Cerebellum (tissue), 4 donors: ENCODE measurements at places on chromosomes 11 and 22. TPM values are rescaled to one million over a fixed set of nuclear protein-coding genes. Genes with fewer than 3 reads are reported as not detected.

DNA sequence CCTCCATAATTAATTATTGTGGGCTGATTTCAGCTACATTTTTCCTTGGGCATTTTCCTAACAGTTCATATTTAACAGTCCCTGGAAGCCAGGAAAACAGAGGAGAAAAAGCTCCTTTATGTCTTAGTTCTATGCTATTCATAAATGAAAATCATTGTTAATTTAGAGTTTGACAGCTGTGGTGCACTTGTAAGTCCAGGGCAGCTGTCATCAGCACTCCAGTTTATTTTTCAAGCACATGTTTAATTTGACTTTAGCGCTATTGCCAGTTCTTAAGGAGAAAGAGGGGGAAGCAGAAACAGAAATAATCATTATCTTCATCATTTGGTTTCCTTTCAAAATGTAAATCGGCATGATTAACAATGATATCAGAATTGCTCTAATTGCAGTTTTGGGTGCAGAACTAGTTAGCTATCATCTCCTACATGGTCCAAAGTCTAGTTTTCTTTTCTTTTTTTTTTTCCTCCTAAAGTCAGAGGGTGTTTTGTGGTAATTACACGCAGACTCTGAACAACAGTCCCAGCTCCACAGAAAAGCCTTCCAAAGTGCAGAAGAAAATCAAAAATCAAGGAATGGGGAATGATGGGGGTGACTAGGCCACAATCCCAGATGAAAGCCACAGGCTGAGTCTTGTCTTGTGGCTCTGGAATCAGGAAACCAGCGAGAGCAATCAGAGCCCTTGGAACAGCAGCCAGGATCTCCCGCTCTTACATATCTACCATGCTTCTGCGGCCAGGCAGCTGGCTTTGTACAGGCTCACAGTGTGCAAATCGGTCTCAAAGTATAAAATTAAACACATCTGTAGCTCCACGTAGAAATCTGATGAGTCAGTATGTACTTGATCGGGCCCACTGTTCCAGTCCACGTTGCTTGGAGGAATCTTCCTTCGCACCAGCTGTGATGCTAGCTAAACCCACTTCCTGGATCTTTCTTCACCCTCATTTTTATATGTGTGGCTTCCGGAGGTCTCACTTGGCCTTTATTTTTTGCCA lies 91.9 kb downstream of the SPON1 start:
- DNase-seq = no peak

DNA sequence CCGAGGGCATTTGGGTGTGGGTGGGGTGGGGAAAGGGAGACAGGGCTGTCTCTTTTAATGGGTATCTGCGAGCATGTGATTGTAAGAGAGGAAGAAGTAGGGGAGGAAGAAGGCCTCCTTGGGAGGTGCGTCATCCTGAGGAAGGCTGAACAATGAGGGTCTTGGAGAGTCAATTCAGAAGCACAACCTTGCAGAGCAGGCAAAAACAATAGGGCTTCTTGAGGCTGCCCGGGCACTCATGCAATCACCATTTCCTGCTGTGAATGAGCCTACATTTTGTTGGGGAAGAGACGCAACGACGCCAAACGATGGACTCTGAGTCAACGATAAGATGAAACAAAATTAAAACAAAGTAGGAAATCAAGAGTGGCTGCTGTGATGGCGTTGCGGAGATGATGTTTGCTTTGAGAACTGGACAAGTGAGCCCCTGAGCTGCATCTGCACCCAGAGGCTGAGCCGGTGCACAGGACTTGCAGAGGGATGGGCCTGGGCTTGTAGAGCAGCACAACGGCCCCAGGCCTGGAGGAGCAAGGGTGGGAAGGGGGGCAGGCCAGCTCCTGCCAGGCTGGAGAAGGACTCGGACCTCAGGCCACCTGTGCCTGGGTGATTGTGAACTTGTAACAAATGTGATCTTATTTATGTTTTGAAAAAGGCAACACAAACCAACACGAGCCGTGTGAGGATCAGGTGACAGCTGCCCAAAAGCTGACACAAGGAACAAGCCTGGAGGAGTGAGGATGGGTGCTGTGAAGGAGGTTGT lies 92.3 kb upstream of the B3GAT1 start:
- no peak for DNase-seq

GRCh38 chr11:61963282-61964057 lies 4.0 kb downstream of the FTH1 start:
- DNase-seq = no peak

DNA sequence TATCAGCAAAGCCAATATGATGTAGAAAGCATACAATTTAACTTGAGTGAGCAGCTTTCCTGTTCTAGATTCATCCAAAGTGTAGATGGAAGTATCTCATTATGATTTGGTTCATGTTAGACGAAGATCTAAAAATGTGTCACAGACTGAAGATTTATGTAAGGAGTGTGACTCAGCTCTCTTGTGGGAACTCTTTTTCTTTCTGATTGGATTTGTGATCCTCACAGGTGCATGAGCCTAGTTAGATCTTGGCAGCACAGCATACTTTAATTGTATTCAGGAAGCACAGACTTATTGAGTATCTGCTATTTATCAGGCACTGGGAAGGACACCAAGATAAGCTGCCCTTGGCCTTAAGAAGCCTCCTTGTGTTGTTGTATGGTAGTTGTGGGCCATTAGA lies 147.1 kb downstream of the C11orf91 start:
- no peak for DNase-seq

- DNase-seq = no peak
Observed at GRCh38 chr11:79467761-79468160, 26.9 kb upstream of the TENM4 start.

DNA sequence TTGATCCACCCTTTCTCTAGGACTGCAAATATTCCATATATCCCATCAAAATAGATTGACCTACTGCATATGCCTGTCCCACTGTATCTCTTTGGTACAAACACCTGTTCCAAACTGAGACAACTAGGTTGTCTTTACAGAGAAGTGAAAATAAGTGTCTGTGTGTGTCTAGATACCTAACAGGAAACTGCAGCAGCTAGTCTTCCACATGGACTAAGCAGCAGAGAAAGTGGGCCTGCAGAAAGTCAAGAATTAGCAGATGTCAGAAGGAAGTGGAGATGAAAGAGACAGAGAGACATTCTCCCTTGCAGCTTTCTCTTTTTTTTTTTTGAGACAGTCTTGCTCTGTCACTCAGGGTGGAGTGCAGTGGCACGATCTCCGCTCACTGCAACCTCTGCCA lies 3.9 kb upstream of the RAB39A start:
- no peak for DNase-seq

- DNase-seq = no peak
Observed at GRCh38 chr11:12159351-12160099, 49.1 kb downstream of the MICAL2 start.

GRCh38 chr11:7977232-7977917 lies 9.8 kb upstream of the EIF3F start:
- DNase-seq = no peak

GRCh38 chr11:71237853-71238252 lies 14.5 kb downstream of the SHANK2 start:
- DNase-seq = no peak

GRCh38 chr11:44680982-44681597 lies 45.7 kb upstream of the TSPAN18 start:
- no peak for DNase-seq

GRCh38 chr11:90343673-90344072 lies 120.8 kb upstream of the CHORDC1 start:
- DNase-seq = no peak

DNA sequence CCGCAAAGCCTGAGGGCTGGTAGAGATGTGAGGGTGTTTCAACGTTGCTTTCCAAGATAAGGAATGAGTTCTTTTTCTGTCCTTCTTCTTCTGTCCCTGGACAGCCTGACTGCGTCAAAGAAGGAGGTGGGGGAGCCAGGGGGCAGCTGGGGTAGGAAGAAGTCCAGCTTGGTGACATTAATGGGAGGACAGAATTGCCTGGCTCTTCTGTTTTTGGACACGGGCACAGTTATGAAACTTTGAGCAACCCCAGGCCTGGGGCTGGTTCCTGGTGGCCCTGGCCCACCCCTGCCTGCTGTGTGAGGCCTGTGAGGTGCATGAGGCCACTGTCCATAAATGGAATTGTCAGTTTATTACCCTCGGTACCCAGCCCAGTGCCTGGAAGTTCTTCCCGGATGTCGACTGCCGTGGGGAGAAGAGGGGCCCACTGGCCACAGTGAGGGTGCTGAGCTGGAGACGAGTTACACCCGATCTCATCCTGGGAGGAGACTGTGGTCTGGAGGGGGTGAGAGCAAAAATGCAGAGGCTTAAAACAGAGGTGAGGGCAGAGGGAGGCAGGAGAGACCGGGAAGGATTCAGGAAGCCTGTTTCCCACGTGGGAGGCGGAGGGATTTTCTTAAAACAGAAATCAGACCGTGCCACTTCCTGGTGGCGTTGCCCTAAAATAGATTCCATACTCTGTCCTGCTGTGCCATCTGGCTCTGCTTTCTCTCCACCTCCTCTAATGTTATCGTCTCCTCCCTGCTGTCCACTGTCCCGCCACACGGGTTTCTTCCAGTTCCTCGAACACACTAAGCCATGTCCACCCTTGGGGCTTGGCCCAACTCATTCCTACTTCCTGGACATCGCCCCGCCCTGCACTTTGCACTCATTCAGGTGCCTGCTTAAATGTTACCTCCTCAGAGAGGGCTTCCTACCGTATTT lies 59.7 kb upstream of the RASD2 start:
- peak; percentile 66 for DNase-seq

KCNQ1OT1 gene
- 12.0 TPM for total RNA-seq

AKIP1 gene
- total RNA-seq = 18.6 TPM

DYNC2H1 gene
- 69.2 TPM for total RNA-seq

OR5AS1 gene
- not detected for total RNA-seq

SYCE3 gene
- total RNA-seq = not detected

COPB1 gene
- total RNA-seq = 116 TPM

RCOR2 gene
- total RNA-seq = 15.5 TPM

CEP57 gene
- total RNA-seq = 80.8 TPM

HBG1 gene
- 510 TPM for total RNA-seq
